ENCODE measurements at places on chromosomes 7 and 10. TPM values are rescaled to one million over a fixed set of nuclear protein-coding genes. Genes with fewer than 3 reads are reported as not detected.

GRCh38 chr10:5442990-5443370 is 30.6 kb downstream of the NET1 start:
- DNase-seq, result no peak

GRCh38 chr10:73965890-73966768 is 31.8 kb upstream of the VCL start:
- peak; percentile 91 for DNase-seq

GRCh38 chr10:132359305-132360040 is 27.5 kb downstream of the LRRC27 start:
- DNase-seq, result peak; percentile 89

- no peak for DNase-seq
Observed at GRCh38 chr7:87330316-87330715, 15.1 kb upstream of the CROT start.

GRCh38 chr10:43585046-43585445 is 10.6 kb upstream of the ZNF239 start:
- DNase-seq, result no peak

DNA sequence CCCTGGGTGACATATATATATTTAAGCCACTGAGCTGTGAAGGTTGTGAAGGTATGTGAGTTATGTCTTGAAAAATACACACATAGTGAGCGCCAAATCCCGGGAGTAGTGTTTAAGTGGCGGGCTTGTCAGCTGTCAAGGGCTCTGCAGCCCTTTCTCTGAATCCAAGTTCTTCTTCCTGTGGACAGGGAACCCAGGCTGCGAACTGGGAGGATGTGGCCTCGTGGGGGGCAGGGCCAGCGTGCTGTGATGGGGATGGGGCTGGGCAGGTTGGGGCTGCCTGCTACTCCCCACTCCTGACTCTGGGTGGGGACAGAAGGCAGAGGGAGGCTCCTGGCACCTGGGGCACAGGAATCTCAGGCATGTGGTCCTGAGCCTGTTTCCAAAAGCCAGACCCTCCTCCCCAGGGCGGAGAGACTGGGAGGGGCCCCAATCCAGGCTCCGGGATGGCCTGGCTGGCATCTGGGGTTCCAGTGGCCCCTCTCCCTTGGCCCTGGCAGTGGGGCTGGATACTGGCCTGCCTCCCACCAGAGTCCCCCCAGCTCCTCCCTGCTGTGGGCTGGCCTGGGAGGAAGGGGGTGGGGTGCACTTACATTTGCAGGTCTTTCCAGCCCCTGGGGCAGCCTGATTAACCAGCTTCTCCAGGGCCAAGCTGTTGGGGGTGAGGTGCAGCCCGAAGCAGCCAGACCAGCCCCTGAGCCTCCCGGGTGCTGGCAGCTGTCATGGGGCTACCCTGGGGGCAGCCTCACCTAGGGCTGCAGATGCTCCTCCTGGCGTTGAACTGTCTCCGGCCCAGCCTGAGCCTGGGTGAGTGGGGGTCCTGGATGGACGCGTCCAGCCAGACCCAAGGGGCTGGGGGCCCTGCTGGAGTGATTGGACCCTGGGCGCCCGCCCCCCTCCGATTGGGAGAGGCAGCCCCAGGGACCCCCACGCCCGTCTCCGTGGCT is at the start of gene UPK3B:
UPK3B (plus strand) TSS at position 622 of the 947 bp plus-strand sequence; CDS start at position 723, 101 bp downstream.
- DNase-seq, result peak; percentile 89

- DNase-seq, result no peak
Observed at GRCh38 chr10:120961795-120962755, 110.9 kb downstream of the WDR11 start.

DNA sequence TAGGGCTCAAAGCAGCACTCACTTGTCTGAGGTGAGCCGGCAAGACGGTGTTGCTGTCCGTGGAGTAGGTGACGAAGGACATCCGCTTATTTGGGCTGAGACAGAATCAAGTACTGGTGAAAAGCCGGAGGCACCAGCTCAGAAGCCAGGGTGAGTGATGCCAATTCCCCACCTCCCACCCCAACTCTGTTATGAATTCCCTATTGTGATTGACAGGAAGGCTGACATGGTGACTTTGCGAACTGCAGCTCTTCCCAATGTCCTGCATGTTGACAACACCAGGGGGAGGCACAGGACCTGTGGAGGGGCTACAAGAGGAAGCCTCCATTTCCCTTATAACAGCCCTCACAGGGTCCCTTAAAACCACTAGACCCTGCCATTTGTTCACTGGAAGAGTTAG is 52.3 kb upstream of the MSMB start:
- DNase-seq, result no peak

DNA sequence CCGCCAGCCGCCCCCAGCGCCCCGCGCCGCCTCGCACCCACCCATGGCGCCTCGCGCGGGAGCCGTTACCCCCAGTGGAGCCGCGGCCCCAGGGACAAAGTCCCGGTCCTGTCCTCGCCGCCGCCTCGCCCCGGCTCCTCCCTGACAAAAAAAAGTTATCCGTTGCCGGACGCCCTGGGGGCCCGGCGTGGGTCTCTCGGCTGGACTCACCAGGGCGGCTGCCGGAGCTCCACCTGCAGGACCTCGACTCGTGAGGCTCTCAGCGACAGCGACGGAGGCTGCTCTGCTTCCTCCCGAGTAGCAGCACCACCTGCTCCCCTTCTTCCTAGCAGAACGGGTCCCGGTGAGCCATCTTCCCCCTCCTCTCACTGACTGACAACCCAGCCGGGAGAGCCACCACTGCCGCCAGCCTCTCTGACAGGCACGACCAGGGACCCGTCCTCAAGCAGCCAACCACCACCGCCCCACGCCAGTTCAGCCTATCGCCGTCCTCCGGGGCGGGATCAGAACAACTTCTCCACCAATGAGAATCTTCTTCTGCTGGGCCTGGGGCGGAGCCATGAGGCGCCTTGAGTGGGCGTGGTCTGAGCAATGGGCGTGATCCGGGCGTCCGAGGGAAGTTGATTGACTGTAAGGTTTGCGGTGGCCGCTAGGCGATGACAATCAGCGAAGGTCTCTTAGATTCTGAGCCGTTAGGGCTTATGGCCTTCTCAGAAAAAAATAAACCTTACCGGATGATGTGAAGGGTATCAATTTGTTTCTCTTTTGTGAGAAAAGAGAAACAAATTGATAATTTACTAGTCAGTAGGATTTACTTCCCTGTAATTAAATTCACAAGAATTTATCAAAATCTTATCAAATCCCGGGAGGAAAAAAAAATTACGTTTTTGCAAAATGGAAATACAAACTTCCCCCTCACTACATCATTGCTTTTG is at the start of gene HYCC1:
HYCC1 (minus strand) TSS at position 416 of the 935 bp plus-strand sequence. CDS start 23,019 bp downstream, outside the sequence.
- peak; percentile 96 for DNase-seq

DNA sequence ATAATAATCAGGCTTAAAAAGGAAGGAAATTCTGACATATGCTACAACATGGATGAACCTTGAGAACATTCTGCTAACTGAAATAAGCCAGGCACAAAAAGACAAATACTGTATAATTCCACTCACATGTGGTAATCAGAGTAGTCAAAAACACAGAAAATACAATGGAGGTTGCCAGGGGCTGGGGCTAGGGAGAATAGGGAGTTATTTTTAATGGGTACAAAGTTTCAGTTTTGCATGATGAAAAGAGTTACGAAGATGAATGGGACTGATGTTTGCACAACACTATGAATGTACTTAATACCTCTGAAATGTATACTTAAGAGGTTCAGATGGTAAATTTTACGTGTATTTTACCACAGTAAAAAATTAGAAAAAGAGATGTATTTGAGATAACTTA is 145.6 kb downstream of the DOCK4 start:
- DNase-seq, result no peak

GRCh38 chr7:73940701-73941238 is 79.8 kb downstream of the TMEM270 start:
- no peak for DNase-seq

GRCh38 chr7:138903186-138903820 is 77.9 kb downstream of the KIAA1549 start:
- no peak for DNase-seq

DNA sequence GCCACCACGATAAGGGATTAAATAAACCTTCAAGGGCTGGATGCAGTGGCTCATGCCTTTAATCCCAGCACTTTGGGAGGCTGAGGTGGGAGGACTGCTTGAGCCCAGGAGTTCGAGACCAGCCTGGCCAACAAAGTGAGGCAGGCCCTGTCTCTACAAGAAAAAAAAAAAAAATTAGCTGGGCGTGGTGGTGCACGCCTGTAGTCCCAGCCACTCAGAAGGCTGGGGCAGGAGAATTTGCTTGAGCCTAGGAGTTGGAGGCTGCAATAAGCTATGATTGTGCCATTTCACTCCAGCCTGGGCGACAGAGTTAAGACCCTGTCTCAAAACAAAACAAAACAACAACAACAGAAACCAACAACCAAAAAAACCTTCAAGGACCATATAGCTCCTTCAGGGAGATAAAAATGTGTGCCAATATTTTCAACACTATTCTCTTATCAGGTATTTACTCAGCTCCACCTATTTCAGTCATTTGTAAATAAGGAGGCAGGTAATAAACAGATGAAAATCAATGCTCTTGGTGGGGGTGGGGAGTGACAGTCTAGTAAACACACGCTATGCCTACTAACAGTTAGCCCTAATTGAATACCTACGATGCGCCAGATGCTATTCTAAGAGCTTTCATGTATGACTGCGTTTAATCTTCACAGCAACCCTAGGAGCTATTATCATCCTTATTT is 13.2 kb downstream of the BAIAP2L1 start:
- DNase-seq, result peak; percentile 11

DNA sequence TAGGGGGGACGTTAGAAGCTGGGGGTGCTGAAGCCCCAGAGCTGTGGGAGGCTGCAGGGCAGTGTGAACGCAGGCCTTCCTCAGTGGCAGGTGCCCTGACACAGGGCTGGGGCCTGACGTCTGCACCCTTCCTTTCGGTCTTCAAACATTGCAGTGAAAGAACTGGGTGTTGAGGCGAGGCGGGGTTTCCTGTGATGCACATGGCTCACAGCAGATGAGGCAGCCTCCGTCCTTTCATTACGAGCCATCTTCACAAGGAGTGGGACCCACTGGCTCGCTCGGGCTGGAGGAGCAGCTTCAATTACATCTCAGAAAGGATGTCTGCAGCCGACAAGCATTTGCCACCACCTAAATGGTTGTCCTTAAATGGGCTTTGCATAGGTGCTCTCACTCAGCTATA is 180.3 kb upstream of the SHH start:
- no peak for DNase-seq

DNA sequence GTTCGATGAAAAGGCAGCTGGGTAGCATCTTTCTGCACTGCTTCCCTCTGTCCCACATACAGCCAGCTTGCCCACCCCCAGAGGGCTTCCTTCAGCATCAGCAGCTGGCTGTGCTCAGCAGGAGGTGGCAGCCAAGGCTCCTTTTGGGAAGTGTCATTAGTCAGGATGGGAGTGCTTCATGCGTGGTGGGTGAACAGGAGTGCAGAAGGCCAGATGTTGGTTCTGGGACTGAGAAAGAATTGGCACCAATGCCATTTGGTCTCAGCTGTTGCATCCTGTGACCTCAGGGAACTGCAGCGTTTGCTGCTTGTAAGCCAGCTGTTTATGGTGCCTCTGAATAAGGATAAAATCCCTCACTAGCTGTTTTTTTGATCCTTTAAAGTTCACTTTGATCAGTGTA is 131.1 kb upstream of the SORCS3 start:
- no peak for DNase-seq

- DNase-seq, result no peak
Observed at GRCh38 chr7:18575622-18576572, 80.3 kb downstream of the HDAC9 start.

GRCh38 chr7:27300421-27300820 is 57.8 kb downstream of the EVX1 start:
- peak; percentile 62 for DNase-seq

DNA sequence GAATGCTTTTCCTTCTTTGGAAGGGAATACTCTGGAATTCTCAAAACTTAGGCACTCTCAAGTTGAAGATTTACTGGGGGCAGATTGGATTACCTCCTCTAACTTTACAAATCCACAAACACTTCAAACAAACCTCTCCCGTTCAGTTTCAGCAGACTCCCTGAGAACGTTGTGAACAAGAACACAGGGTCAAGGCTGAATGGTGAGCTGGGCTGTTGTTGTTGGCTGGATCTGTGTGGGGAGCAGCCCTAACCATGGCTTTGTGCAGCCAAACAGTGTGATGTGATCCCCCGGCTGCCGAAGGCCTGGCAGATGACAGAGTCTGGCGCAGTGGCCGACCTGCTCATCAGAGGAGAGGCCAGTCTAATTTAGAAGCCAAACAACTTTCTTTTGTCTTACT is 93.1 kb downstream of the BMPER start:
- DNase-seq, result peak; percentile 91

DNA sequence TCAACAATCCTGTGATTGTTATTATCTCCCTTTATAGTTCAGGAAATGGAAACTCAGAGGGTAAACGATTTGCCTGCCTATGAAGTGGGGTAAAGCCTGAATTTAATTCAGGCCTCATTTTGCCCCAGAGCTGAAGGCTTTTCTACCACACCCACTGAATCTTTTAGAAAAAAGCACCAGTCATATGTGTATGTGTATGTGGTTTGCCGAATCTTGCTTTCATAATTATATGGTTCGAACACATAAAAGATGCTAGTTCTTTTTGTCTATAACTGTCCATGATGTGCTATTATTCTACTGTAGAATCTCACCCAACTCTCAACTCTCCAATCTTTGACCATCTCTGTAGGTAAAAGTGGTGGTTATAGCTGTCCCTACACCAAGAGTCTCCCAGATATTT is 83.6 kb downstream of the MYOF start:
- no peak for DNase-seq

DNA sequence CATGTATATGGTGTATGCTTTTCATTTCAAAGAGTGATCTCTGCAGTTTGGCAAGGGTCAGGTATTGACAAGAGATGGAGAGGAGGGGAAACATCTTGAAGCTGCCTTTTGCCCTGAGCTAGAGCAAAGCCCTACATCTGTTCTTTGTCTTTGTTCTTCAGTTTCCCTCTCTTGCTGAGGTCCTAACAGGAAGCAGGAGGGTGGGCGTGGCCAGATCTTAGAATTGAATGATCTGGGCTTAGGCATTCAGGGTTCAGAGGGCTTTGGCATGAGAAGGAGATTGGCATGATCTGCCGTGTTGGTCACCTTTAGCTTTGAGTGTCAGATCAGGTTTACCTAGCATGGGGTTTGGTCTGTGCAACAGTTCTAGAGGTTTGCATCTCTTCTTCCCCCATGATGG is 41.3 kb downstream of the LRMDA start:
- DNase-seq, result no peak

TSPAN12 gene
- total RNA-seq, result 1.8 TPM

SLC13A1 gene
- total RNA-seq, result not detected

OPN4 gene
- not detected for total RNA-seq

ZNF777 gene
- total RNA-seq, result 7.6 TPM

BCL7B gene
- total RNA-seq, result 32.9 TPM

VENTX gene
- not detected for total RNA-seq

DLX5 gene
- total RNA-seq, result 2.5 TPM

SEMA3D gene
- 0.72 TPM for total RNA-seq

CYP51A1 gene
- total RNA-seq, result 278 TPM

SEMA3E gene
- 0.29 TPM for total RNA-seq

ACSL5 gene
- total RNA-seq, result 8.0 TPM

GRB10 gene
- 69.5 TPM for total RNA-seq

RAB19 gene
- not detected for total RNA-seq

ARHGAP22 gene
- 45.6 TPM for total RNA-seq

All from osteoblast (primary cell).